AG09309 (cell line): ENCODE measurements at places on chromosomes 4 and X.
A peak's percentile ranks its signal among the peaks of the same experiment; 100 is the strongest.

DNA sequence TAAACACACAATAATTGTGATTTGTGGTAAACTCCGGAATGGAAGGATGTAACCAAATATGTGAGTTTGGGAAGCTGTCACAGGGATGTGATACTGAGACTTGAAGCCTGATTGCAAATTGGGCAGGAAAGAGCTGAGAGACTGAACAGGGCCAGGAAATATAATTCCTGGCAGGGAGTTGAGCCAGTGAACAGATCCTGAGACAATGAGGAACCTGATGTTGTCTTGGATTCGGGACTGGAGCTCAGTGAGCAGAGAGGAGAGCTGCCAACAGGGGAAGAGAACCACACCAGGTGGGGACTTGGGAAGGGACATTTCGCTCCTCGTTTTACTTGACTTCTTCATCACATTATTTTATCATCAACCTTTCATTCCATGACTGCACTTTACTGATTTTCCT is 386.0 kb downstream of the TLL1 start:
- no peak for DNase-seq

- DNase-seq: no peak
Measured at GRCh38 chr4:147012059-147012707, 66.5 kb upstream of the TTC29 start.

- DNase-seq: no peak
Measured at GRCh38 chr4:80539190-80539589, 203.7 kb downstream of the CFAP299 start.

DNA sequence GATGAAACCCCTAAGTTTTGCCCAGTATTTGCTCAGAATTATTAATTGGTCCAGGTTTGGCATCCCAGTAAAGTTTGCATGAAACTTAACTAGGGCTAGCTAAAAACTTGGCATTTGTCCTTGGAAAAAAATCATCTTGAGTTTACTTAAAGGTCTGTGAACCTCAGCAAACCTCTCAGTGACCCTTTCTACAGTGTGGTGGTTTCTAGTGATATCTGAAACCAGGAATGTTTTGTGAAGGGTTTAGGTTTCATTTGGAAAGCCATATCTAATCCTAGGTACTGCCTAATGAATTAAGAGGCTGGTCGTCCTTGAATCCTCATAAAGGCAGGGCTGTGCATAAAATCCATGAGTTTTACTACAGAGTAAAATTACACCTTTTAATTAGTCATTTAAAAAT is 218.5 kb upstream of the ANKRD50 start:
- DNase-seq: no peak

GRCh38 chr4:14916554-14917297 is 85.6 kb upstream of the CPEB2 start:
- DNase-seq: no peak

GRCh38 chr4:10623241-10623640 is 61.3 kb downstream of the CLNK start:
- DNase-seq: no peak

GRCh38 chr4:16484711-16485110 is 258.4 kb upstream of the TAPT1 start:
- no peak for DNase-seq

DNA sequence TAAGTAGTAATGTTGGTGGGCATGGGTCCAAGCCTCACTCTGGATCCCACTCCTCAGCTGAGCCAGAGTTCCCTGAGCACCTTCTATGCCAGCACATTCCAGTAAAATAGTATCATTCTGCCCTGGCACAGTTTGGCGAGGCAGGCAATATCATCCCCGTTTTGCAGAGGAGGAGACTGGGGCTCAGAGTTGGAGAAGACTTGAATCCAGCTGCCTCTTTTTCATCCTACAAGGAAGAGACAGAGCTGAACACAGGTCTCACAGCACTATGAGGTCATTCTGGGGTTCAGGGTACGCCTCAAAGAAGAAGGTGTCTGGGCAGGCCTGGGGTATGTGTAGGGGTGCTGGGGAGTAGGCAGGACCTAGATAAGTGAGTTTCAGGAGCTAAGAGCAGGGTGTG is 103.9 kb upstream of the STX18 start:
- no peak for DNase-seq

- no peak for DNase-seq
Measured at GRCh38 chrX:479273-479981, 92.7 kb upstream of the PPP2R3B start.

GRCh38 chr4:163795885-163796284 is 301.4 kb downstream of the TMA16 start:
- no peak for DNase-seq

- no peak for DNase-seq
Measured at GRCh38 chr4:127685292-127685691, 44.9 kb upstream of the SLC25A31 start.

GRCh38 chrX:29435396-29435795 is 780.0 kb upstream of the MAGEB2 start:
- no peak for DNase-seq

GRCh38 chr4:8009710-8010511 is 70.2 kb upstream of the AFAP1 start:
- no peak for DNase-seq

- DNase-seq: peak; percentile 65
Measured at GRCh38 chrX:74133156-74133796, 170.7 kb upstream of the ZCCHC13 start.

DNA sequence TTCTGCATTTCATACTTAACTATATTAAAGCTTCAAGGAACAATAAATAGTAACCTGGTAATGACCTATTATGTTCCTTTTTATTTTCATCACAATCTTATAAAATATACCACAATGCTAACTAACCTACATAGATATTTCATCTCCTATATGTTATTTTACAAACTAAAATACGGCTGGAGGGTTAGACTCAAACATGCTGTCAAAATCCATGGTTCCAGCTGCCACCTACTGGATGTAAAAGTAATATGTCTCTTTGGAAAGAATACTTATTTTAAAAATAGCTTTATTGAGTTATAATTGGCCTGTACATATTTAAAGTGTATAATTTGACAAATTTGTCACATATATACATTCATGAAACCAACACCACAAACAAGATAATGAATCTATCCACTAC is 15.0 kb downstream of the RGN start:
- DNase-seq: peak; percentile 7

GRCh38 chr4:156396534-156396933 is 442.9 kb upstream of the CTSO start:
- DNase-seq: no peak

DNA sequence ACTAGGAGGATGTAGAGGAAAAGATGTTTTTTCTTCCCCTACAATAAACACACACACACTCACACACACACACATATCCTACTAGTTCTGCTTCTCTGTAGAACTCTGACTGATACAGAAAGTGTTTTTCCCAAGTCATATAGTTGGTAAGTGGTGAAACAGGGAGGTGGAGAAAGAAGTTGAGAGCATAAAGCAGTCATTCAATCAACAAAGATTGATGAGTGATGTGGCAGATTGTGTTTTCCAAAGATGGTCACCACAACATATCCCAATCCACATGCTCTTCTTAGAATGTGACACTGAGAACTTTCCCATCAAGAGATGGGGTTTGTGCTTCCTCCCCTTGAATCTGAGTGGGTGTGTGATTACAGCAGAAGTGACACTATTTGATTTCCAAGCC is 123.4 kb upstream of the ATP6AP2 start:
- no peak for DNase-seq

DNA sequence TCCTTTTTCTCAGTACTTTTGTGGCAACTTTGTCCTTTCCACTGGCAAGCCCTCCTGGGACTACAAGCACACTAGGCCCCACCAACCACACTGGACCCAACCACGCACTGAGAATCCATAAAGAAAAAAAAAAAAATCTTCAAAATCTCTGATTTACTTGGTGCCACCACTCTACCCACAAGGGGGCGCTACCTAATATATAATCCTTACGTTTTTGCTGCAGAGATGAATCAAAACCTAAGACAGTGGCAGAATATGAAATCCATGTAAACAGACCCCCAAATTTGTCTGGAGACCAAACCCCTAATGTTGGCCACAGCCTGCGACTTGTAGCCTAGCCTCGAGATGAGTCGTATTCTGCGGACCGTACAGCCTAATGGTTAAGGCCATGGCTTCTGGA is 63.5 kb upstream of the ARHGAP36 start:
- no peak for DNase-seq

DNA sequence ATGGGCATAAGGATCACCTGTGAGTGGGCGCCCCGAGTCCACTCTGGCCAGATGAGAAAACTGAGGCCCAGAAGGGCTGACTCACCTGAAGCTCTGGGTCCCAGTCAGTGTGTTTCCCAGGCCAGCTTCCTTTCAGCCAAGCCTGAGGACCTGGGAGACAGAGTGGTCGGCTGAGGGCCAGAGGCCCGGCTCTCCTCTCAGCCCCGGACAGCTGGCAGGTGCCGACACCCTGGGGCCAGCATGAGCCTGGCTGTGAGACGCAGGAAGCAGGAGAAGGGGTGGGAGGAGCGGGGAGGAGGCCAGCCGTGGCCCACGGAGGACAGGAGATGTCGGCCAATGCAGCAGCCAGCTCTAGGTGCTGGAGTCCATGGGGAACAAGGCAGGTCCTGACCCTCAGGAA is 28.9 kb downstream of the ATP2B3 start:
- no peak for DNase-seq

GRCh38 chr4:113368056-113368455 is 318.6 kb downstream of the ANK2 start:
- DNase-seq: no peak

- DNase-seq: no peak
Measured at GRCh38 chr4:186736466-186736865, 12.8 kb upstream of the FAT1 start.

GRCh38 chrX:109830704-109831206 is 97.7 kb upstream of the ACSL4 start:
- peak; percentile 41 for DNase-seq

GRCh38 chr4:100302061-100303026 is 112.1 kb upstream of the DDIT4L start:
- no peak for DNase-seq

DNA sequence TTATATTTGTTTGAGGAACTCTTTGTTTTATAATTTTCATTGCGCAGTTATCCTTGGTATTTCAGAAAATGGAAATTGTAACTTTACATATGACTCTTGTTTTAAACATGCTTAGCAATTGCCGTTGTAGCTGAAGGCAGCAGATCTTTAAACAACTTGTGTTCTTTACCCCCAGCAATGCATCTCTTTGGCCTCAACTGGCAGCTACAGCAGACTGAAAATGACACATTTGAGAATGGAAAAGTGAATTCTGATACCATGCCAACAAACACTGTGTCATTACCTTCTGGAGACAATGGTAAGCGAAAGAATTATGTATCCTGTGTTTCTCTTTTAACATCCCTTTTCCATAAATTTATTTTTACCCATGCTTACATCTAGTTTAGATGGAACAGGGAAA is 263.6 kb downstream of the DCTD start:
- no peak for DNase-seq

- no peak for DNase-seq
Measured at GRCh38 chr4:162457071-162457865, 293.5 kb upstream of the FSTL5 start.

DNA sequence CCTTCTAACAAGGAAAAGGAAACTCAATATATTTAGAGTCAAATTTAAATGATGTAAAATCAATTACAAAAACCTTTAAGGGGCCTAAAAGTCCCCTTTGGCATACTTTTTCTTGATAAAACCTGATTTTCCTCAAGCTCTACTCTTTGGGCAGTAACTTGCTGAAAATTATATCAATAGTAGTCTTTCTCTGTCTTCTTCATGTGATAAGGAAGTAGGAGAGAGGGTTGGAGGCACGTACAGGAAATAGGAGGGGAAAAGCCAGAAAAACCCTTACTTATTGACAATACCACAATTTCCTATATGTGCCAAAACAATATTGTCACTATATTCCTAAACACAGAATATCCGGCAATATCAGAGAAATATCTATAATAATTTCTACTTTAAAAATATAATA is 9.6 kb downstream of the RHOH start:
- DNase-seq: no peak

DNA sequence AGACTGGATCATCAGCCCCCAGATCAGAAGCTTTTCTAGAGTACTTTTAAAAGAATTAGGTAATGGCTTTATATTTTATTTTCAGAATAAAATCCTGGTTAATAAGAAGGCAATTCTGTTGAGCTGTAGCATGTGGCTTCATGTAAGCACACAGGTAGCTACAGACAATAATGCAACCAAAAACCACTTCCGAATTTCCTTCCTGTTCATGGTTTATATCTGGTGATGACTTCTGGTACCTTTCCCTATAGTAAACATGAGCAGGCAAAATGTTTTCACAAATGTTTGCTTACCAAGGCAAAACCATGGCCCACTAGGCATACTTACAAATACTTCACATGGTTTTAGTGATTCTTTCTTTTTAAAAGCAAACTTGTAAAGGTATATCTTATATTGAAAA is 144.6 kb downstream of the CDS1 start:
- DNase-seq: no peak

DNA sequence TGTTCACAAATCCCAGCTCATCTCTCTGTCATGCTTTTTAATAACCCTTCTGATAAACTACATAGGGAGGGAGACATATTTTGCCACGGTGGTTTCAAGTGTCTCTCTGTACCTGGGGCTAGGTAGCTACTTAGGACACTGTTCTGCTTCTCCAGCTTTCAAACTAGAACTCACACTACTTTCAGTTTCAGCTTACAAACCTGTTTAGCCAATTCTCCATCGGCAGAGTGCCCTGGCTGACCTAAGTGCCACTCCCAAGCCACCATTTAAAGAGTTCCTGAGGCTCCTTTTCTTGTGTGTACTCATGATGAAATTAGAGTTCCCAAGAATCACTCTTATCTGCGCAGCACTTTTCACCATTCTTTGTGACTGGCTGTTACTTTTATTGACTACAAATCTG is 899.2 kb downstream of the FAT4 start:
- DNase-seq: no peak

DNA sequence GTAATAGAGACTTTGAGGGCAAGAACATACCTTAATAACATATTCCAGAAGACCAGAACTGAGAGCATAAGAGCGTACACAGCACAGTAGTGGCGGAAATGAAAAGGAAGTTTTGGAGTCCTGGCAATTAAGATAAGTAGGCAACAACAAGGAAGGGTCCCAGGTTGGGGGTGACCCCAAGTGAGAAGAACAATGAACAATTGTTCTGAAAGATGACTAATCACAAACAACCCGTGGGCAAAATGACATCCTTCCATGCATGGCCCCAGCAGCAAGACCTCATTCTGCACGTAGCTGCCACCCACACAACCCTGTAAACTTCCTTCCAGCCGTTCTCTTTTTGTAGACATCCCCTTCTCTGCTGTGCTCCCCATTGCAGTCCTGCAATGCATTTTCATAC is 384.4 kb upstream of the PABPC4L start:
- no peak for DNase-seq

- DNase-seq: no peak
Measured at GRCh38 chr4:147550626-147551246, 66.5 kb upstream of the TMEM184C start.
